Caco-2 (cell line): ENCODE measurements at places on chromosomes 2 and 18. TPM values are rescaled to one million over a fixed set of nuclear protein-coding genes. Genes with fewer than 3 reads are reported as not detected.

The MYCN gene
- 46.6 and 54.4 TPM in 2 replicates for total RNA-seq

GRCh38 chr2:182080493-182080892 lies 94.8 kb downstream of the PPP1R1C start:
- no peak for DNase-seq

DNA sequence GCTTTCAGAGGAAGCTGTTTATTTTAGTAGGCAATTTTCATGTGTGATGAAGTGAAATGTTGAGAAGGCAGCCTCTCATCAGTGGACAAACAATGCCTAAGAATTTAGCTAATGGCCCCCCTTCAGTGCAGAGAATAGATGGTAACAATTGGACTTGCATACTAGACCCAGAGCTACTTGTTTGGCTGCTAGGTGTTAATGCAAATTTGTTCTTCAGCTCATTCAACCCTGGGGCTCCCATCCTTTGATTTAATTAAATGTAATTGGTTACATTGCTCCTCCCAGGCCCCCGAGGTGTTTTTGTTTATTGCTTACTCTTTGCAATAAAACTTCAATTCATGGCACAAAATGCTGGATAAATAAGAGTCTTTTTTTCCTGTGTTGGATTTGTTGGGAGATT lies 68.6 kb downstream of the CAMKMT start:
- DNase-seq: no peak

The ACVR2A gene
- 15.7 and 16.4 TPM in 2 replicates for total RNA-seq

The PER2 gene
- total RNA-seq: 12.2 and 12.5 TPM in 2 replicates

DNA sequence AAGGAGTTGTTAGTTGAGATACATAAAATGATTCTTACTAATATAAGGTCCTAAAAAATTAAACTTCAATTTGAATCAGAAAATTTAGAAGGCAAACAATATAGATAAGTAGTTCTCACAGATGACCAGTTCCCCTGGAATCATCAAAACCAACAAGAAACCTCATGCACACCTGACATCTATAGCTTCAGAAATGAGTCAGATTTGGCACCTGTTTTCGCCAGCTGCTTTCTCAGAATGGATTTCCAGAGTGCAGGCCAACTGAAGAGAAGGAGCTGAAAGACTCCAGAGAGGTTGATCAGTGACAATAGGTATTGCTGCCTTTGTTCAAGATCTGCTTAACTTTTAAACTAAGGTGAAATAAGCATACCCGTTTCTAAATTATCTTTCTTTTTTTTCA lies 192.4 kb downstream of the RDH14 start:
- DNase-seq: no peak

- no peak for DNase-seq
Measured at GRCh38 chr2:39608686-39609441, 56.9 kb upstream of the TMEM178A start.

DNA sequence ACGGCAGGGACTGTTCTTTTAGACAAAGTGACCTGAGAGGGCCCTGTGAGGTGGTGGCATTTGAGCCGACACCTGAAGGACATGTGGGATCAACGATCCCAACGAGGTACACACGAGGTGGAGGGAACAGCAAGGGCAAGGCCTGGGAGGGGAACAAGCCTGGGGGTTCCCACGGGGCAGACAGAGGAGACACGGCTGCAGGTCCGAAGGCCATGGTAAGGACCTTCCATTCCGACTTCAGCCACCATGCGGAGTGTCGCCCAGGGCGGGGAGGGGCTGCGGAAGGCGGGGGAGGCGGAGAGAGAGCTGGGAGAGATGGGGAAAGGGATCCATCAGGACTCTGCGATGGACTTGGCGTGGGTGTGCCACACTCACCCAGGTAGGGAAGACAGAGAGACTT lies 151.8 kb downstream of the HDAC4 start:
- no peak for DNase-seq

DNA sequence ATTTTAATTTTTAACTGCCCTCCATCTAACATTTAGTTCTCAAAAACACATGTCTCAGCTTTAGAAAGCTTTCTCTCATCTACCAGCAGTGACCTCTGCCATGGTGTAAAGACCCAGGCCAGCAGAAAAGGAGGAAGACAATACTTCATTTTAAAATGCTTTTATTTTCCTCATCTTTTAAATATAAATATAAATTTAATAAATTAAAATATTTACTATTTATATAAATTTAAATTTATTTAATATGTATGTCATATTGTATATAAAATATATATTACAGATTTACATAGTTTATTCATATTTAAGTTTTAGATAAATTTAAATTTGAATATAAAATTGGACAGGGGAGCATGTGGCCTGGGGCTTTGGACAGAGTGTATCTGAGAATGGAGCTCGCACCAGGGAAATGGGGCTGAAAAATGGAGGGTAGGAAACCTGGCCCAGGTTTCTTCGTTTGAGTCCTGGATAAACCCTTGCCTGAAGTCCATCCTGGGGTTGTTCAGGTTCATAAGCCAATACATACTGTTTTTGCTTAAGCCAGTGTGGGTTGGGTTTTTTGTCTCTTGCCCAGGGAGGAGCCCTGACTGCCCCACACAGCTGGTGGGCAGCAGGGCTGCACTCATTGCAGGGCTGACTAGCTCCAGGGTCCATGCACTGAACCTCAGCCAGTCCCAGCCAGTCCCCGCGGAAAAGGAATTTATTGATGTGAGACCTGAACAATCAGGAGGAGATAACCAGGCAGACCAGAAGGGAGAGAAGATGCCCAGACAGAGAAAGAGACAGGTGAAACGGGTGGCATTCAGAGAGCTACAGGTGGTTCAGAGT lies 77.3 kb upstream of the LAPTM4A start:
- DNase-seq: no peak

- DNase-seq: no peak
Measured at GRCh38 chr18:62751341-62751821, 36.0 kb downstream of the PHLPP1 start.
